ENCODE measurements at places on chromosomes 1 and 21.
A peak's percentile ranks its signal among the peaks of the same experiment; 100 is the strongest.

- DNase-seq = peak; percentile 80
Observed at GRCh38 chr1:181021811-181022434, 747 bp downstream of the STX6 start.

DNA sequence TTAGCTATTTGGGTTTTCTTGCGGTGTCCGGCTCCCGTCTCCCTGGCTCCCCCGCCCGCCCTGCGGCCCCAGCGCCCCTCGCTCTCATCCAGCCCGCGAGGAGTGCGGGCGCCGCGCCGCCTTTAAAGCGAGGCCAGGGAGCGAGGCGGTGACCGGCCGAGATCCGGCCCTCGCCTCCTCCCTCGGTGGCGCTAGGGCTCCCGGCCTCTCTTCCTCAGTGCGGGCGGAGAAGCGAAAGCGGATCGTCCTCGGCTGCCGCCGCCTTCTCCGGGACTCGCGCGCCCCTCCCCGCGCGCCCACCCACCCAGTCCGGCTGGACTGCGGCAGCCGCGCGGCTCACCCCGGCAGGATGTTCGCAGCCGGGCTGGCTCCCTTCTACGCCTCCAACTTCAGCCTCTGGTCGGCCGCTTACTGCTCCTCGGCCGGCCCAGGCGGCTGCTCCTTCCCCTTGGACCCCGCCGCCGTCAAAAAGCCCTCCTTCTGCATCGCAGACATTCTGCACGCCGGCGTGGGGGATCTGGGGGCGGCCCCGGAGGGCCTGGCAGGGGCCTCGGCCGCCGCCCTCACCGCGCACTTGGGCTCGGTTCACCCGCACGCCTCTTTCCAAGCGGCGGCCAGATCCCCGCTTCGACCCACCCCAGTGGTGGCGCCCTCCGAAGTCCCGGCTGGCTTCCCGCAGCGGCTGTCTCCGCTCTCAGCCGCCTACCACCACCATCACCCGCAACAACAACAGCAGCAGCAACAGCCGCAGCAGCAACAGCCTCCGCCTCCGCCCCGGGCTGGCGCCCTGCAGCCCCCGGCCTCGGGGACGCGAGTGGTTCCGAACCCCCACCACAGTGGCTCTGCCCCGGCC is 492 bp downstream of the HLX start:
- DNase-seq = no peak

DNA sequence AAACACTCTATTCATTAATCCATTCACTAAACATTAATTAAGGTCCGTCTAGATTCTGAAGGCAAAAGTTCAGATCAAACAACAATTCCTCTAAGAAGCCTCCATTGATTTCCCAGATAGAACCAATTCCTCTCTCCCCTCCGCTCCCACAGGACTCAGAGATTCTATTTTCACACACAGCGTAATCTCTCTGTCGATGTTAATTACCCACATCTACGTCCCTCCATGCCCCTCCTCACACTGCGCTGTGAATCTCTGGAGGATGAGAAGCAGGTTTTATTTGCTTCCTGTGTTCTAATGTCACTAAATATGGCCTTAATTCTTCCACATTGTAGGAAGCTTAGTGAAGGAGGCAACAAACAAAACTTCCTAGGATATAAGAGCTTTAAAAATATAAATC is 306.7 kb downstream of the DSCAM start:
- DNase-seq = no peak

GRCh38 chr1:179541774-179542173 is 34.0 kb downstream of the NPHS2 start:
- no peak for DNase-seq

DNA sequence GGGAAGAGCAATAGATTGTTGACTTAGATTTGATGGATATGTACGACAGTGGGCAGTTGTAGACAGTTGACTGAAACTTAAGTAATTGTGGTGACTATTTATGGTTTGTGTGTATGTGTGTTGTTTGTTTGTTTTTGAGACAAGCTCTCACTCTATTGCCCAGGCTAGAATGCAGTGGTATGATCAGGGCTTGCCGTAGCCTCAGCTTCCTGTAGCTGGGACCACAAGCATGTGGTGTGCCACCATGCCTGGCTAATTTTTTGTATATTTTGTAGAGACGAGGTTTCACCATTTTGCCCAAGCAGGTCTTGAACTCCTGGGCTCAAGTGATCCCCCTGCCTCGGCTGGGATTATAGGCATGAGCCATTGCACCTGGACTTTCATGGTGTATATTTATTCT is 9.8 kb downstream of the SDHC start:
- no peak for DNase-seq

DNA sequence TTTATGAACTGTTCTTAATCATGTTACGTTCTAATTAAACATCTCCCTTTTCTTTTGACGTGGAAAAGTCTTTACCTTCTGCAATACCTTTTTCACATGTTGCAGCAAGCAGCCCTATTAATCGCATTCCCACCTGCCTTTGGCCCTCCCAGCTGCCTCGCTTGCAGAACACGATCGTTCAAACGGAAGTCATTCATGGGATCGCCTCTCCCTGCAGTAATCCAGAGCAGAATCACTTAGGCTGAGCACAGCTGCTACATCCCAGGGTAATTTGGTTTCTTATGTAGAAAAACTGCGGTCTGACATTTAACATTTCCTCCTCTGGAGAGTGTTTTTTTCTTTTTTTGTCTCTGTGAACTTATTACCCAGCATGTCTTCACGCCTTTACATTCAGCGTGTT is 206.3 kb downstream of the KIF26B start:
- no peak for DNase-seq

- no peak for DNase-seq
Observed at GRCh38 chr1:153627715-153628626, at the start of gene S100A1. Gene S100A1, plus strand, starts transcription at chr1:153628434. Its CDS starts 2,088 bp downstream, at chr1:153630522.

DNA sequence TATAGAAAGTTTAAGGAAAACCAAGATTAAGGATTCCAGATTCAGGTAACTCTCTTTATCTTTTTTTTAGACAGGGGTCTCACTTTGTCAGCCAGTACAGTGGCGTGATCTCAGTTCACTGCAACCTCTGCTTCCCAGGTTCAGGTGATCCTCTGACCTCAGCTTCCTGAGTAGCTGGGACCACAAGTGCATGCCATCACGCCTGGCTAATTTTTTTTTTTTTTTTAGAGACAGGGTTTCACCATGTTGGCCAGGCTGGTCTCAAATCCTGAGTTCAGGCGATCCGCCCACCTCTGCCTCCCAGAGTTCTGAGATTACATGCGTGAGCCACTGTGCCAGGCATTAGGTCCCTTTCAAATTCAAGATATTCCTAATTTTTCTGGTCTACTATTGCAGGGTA is 15.9 kb downstream of the LZIC start:
- no peak for DNase-seq

DNA sequence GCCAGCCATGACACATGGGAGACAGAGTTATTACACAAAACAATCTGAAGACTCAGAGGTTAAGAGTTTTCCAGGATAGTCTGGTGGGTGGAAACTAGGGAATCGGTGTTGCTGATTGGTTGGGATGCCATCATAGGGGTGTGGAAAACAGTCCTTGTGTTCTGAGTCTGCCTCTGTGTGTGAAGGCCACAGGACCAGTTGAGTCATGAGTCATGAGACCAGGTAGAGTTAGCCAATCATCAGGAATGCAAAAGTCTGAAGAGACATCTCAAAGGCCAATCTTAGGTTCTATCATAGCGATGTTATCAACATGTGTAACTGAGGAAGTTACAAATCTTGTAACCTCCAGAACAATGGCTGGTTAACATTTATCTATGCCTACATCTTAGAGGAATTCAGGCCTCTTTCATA is 49.7 kb upstream of the NEK7 start:
- no peak for DNase-seq

DNA sequence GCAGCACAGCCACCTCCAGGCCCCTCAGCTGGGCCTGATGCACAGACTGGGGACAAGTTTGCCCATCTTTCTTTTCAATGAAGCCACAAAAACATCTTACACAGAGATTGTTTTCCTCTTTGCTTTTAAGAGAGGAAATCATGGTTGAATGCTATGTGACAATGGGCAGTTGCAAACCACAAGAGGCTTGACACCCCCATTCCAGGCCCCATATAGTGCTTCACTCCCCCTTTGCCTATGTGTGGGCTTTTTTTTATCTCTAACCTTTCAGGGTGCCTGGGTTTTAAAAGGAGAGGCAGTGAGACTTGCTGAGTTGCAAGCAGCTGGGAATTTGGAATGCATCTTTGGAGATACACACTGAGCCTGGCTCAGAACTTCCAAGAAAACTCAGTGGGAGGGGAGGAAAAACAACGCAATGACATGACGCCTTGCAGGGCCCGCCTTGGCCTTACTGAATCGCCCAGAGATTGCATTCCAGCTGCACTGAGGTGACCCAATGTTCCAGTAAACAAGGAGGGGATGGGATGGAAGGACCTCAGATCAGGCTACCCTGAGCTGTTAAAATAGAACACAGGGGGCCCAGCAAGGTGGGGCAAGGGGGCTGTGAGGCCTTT is 145.2 kb upstream of the ZNF648 start:
- no peak for DNase-seq

- DNase-seq = no peak
Observed at GRCh38 chr1:207794861-207795260, 43.0 kb downstream of the CD46 start.

DNA sequence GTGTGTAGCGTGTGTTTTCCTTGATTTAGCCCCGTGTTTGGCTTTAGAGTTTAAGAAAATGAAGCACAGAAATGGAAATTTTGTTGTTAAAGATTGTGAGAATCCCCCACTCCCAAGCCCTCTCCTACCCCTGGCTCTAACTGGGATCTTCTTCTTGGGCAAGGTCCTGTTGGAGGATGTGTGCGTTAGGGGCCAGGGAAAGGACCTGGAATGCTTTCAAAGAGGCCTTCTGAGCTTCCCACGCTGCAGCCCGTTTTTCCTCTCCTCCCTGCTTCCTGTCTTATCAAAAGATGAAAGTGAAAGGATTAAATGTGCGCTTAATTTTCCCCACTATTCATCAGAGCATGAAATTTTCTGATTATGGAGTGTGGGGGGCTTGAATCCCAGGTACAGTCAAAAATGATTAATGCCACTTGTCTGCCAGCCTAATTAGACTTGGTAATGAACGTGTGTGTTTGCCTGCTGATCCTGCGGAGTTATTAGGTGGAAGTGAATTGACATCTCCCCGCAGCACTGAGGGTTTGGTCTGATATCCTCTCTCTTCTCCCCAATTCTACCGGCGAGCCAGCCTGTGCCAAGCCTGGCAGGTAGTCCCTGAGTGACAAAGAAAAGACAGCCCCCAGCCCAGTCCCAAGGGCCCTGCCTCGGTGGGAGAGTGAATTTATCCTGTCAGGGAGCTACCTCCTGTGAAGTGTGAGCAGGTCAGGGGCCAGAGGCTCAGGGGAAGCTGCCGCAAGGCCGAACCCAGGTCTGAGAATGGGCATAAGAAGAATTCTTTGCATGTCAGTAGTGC is 4.9 kb downstream of the RASSF5 start:
- DNase-seq = no peak

DNA sequence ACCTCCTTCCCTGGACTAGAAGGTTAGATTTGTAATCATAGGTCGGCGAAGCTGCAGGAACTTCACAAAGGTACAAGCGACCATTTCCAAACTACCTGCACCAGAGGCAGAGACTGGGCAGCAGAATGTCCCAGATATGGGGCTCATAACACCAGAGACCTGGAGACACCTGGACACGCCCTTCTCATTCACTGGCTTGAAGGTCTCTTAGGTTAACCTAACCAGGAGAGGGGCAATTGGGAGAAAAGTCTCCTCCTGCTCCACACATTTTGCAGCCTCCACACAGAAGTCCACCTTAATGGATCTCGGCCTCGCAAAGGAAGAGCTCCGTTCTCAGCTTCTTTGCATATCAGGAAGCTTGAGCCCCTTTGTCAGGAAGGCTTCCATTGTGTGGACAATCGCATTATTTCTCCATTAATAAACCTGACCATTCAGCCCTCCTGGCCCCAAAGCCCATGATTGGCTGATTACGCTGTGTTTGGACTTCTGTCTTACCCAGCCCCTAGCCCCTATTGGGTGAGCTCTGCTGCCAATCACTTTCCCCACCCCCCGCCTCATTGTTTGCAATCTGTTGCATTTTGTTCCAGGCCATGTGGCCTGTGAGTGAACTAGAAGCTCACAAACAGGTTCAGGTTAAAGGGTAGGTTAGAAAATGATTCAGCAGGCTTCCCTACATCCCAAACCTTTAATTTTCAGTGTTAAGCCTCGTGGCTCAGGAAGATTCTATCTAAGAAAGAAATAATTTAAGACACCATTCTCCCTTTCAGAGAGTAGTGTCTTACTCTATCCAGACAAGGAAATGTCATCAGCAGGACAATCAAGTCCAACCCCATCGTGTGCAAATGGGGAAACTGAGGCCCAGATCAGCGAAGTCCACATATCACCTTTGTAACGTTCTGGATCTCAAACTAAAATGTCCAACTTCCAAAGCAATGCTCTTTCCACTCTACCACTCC is 2.8 kb downstream of the MYCL start:
- peak; percentile 46 for DNase-seq

GRCh38 chr1:7667625-7668218 is 103.4 kb upstream of the VAMP3 start:
- peak; percentile 65 for DNase-seq

DNA sequence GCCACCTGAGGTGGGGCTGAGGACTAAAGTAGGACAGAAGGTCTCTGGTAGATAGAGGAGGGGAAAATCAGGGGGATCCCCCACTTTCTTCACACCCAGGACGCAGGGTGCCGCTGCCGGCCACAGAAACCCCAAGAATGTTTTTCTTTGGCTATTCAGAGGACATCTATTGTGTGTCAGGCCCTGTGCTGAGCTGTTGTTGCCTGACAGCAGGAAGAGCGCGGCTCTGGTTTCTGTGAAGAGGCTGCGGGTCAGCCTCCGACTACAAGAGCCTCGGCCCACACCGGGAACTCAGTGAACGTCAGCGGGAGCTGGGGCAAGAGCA is 407 bp upstream of the PIGV start:
- no peak for DNase-seq

DNA sequence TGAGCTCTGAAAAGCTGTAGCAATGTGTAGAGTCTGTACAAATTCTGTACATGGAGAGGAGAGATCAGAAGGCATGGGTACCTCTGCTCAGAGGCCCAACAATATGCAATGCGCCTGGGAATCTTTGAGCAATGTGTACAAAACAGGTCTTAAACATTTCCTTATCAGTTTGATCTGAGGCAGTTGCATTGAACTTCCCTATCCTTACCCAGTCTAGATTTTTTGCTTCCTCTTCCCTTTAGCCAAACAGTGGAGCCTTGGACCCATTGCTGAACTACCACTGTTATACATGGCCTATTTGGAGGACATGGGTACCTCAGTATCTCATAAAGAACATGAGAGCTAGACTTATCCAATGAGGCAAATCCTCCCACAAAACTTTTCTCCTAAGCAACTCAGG is 12.6 kb upstream of the MNDA start:
- no peak for DNase-seq

- DNase-seq = no peak
Observed at GRCh38 chr21:34073749-34074282, 438 bp downstream of the MRPS6 start.

All from SJSA1 (cell line).